ENCODE measurements at places on chromosomes 6 and 20.
A peak's percentile ranks its signal among the peaks of the same experiment; 100 is the strongest.

DNA sequence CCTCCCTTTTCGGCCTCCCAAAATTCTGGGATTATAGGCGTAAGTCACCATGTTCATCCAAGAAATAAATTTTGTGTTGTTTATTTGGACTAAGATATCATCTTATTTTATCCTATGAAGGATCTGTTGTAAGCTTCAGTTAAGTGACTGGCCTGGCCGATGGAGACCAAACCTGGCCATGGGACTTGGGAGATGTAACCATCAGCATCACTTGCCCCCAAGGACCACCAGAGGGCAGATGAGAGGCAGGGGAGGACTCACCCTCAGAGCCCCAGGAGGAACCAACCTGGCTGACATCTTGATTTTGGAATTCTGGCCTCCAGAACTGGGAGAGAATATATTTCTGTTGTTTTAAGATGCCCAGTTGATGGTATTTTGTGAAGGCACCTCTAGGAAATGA lies 266.7 kb downstream of the CDH26 start:
- no peak for DNase-seq

- peak; percentile 5 for DNase-seq
Observed at GRCh38 chr6:97524811-97525210, 241.8 kb upstream of the MMS22L start.

DNA sequence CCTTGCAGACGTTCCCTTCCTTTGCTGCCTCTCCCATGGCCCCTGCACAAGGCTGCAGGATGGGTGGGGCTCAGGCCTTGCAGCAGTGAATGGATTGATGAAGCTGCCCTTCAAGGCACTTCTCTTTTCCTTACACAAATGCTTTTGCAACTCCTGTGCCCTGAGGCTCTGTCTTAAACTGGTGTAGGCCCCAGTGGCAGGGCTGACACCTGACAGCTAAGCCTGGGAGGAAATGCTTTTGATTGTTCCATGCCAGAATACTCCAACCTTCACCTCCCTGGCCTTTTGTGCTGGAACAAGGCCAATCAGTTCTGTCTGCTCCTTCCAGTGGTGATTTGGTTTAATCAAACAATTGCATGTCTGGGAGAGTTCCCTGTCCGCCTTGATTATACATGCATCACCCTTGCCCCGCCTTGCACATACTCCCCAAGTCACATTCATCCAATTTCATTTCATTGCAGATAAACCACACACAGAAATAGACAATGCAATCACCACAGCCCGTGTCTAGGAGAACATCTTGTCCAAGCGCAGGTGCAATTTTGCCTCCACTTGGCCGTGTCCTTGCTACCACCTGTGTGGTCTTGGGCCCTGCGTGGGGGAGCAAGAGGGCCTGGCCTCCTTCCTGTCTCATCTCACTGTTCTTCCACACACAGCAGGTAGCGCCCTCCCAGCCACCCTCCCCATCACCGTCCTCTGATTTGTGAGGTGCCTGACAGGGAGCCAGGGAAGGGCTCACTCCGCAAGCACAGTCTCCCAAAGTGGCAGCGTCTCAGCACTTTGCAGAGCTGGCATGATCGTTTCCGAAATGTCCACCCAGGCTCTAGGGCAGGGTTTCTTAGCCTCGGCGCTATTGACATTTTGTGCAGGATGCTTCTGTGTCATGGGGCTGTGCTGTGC lies 120.4 kb downstream of the CDH26 start:
- no peak for DNase-seq

DNA sequence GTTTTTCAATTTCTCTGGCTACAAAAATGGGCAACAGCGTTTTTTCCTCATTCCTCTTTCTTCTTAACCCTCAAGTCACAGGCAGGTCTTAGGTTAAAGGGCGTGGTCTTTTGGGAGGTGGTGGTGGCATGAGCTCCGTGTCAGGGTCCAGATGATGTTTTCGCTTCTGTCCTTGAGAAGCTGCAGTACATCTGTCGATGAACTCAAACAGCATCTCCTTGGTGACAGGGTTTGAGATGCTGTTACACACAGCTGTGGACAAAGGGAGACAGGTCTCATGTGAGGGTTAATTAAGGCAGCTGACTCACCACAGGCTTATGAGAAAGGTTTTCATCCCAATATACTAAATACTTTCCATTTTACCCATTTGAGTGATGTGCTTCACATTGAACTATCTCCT lies 350.8 kb downstream of the RNGTT start:
- DNase-seq: no peak

DNA sequence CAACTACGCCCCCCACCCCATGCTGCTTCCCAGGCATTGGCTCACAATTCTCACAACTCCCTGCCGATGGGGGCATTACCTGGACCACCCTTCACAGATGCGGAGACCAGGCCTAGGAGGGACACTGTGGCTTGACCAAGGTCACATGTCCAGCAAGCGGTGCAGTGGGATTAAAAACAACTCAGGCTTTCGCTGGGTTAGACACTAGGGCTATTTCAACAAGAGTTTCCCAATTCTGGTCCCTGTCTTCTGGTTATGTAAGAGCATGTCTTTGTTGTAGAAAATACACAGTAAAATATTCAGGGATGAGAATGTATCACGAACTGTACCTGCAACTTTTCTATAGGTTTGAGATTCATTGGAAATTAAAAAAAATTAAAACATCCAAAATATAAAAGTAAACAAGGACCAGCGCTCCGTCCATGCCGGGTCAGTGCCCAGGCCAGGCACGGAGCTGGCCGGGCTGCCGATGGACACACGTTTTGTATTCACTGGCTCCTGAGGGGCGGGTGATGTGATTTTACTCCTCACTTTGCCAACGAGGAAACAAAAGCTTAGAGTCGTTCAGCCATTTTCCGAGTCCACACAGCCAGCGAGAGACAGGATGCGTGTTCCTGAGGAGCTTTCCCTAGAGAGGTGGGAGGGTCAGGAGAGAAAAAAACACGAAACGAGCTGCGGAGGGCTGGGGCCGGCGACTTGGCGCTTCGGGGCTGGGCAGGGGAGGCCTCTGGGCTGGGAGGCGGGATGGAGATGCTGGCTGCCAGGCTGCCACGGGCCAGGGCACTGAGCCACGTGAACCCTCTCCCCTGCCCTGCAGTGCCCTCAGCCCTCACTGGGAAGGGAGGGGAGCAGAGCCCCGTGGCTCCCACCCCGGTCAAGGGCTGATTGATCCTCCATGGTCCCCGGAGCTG lies 17.1 kb upstream of the VSTM2L start:
- DNase-seq: no peak

DNA sequence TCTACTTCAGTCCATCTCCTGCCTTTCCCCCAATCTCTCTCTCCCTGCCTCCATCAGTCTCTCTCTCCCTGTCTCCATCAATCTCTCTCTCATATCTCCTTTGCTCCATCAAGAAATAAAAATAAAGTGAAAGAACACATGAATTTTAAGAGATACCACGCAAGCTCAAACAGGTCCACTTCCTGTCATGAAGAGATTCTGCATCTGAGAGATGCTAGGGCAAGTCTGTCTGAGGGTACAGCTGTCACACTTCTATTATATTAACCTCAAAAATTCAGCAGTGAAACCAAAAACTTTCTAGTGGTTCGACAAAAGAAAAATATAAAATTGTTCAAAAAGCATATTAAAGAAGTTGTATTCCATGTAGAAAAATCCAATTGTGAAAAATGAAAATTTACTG lies 296.8 kb upstream of the RSPO3 start:
- no peak for DNase-seq

DNA sequence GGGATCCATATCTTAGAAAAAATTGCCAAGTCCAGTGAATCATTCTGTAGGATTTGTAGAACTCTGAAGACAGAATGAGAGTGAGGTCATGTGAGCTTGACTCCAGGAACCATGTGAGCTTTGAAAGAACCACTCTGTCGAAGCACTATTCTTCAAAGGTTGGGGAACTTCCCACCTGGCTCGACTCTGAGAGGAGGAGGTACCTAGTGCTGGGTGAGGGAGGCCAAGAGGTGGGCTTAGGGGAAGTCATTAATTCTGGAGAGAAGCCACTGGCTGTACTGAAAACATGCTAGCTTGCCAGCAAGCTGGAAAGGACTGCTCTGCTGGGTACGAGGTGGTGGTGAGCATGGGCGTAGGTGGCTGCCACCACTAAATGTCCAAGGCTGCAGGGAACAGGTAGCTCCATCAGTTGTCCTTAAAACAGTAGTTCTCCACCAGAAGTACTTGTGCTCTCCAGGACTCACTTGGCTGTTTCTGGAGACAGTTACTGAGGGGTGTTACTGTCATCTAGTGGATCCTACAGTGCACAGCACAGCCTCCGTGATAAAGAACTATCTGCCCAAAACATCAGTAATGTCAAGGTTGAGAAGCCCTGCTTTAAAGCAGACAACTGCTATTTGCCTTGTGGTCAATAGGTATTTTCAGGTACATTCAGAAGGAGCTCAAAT lies 34.7 kb upstream of the SYNJ2 start:
- no peak for DNase-seq

DNA sequence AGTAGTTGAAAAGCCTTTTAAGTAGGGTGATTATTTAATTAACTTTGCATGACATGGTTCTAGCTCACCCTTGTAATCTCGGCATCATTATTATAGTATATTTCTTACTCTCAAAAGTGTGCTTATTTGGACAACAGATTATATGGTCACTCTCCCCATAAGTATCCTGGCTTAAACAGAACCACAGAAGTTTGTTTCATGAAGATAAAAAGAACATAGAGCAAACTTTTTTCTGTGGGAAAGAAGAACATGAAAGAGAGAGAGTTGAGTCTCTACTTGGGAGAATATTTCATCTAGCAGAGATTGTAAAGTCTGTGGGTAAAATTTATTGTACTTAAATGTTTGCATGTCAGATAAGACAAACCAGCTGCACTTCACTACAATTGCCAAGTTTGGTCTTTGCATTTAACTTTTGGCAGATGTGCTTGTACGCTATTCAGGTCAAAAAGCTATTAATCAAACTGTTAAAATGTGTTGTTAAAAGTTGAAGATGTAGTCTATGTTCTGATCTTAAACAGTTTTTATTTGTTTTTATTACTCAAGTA lies 33.4 kb upstream of the PRIM2 start:
- no peak for DNase-seq

GRCh38 chr6:87241304-87241703 lies 81.1 kb upstream of the SMIM8 start:
- DNase-seq: no peak

GRCh38 chr6:116840091-116840490 lies 11.2 kb upstream of the GPRC6A start:
- DNase-seq: no peak

GRCh38 chr6:68652117-68652536 lies 17.0 kb downstream of the ADGRB3 start:
- peak; percentile 34 for DNase-seq

GRCh38 chr20:18224968-18225568 lies 63.3 kb upstream of the ZNF133 start:
- no peak for DNase-seq

- no peak for DNase-seq
Observed at GRCh38 chr6:63802606-63803206, 167.1 kb downstream of the PHF3 start.

DNA sequence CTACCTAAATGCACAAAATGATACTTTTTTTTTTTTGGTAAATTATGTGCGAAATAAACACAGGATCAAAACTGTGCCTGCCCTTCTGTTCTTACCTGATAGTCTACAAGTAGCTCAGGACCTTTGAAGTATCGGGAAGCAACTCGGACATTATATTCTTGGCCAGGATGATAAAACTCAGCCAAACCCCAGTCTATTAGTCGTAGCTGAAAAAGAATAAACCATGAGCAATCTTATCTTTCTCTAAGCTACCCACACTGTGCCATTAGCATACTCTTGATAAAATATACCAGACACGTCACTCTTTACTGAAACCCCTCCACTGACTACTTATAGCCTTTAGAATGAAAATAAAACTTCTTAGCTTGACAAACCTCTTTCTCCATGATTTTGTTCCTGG lies 29.8 kb upstream of the TBC1D20 start:
- no peak for DNase-seq

GRCh38 chr20:16947479-16947878 lies 199.3 kb downstream of the OTOR start:
- no peak for DNase-seq

- no peak for DNase-seq
Observed at GRCh38 chr20:20741087-20742045, 28.9 kb upstream of the RALGAPA2 start.

- no peak for DNase-seq
Observed at GRCh38 chr6:37238381-37238780, 19.2 kb upstream of the TBC1D22B start.

- no peak for DNase-seq
Observed at GRCh38 chr6:64516393-64516792, 880.8 kb downstream of the PHF3 start.
